ENCODE measurements at places on chromosomes 16 and 17. TPM values are rescaled to one million over a fixed set of nuclear protein-coding genes. Genes with fewer than 3 reads are reported as not detected.
A peak's percentile ranks its signal among the peaks of the same experiment; 100 is the strongest.

PSME3 gene
- total RNA-seq, result 187 TPM

CSH2 gene
- total RNA-seq, result not detected

KLHL10 gene
- not detected for total RNA-seq

GRIN2C gene
- total RNA-seq, result 0.13 TPM

SOX15 gene
- 0.28 TPM for total RNA-seq

GRCh38 chr16:74257061-74257460, 39.6 kb upstream of the PSMD7 start:
- no peaks in the 10 kb centered on the region for H3K27me3 ChIP-seq
- no peaks in the 10 kb centered on the region for H3K4me1 ChIP-seq
- DNase-seq, result no peak

DNA sequence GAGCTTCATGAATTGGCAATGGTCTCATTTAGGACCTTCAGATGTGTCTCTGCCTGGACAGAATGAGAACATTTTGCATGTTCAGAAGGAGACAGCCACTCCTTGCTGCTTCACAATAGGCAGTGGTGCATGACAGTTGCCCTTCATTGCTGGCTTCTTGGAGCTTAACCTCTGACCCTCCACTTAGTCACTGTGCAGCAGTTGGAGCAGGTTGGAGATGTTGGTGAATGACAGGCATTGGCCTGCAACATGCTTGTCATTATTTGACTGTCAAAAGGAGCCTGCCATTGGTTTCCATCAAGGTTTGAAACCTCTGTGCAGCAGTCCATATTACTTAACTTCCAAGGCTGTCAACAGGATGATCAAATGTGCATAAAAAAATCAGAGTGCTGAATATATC, 22.7 kb downstream of the FTO start:
- no peaks in the 10 kb centered on the region for H3K36me3 ChIP-seq
- peaks cover 4% of the 10 kb centered on the region for H3K4me1 ChIP-seq
- DNase-seq, result no peak
- no peaks in the 10 kb centered on the region for H3K27me3 ChIP-seq
- H3K27ac ChIP-seq, result no peak overlapping the region

GRCh38 chr17:60110586-60110985, 31.9 kb upstream of the HEATR6 start:
- H3K4me1 ChIP-seq, result peaks cover 11% of the 10 kb centered on the region
- H3K27ac ChIP-seq, result no peak overlapping the region
- no peaks in the 10 kb centered on the region for H3K36me3 ChIP-seq
- H3K4me3 ChIP-seq, result no peak overlapping the region

DNA sequence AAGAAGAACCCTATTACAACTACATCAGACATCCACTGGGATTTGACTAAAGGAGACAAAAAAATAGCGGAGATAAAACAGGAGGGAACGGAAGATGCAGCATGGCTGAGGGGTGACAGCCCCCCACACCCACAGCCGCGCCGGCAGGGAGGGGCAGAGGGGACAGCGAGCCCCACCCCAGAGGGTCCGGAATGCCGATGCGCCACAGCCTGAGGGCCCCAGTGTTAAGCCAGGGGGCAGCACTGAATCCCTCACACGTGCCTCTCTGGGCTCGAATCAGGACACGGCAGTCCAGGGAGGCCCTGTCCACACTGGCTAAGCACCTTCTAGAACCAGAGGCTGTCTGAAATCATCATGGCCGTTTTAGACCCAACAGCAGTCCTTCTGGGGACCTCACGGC, 18.8 kb downstream of the MAP1LC3B start:
- H3K27ac ChIP-seq, result no peak overlapping the region
- no peak for DNase-seq
- H3K36me3 ChIP-seq, result no peaks in the 10 kb centered on the region
- H3K4me1 ChIP-seq, result peaks cover 11% of the 10 kb centered on the region
- no peaks in the 10 kb centered on the region for H3K27me3 ChIP-seq

GRCh38 chr16:27550582-27550920, 607 bp downstream of the KATNIP start:
- H3K4me1 ChIP-seq, result peaks cover 23% of the 10 kb centered on the region
- H3K4me3 ChIP-seq, result peak overlapping the region; percentile 94

DNA sequence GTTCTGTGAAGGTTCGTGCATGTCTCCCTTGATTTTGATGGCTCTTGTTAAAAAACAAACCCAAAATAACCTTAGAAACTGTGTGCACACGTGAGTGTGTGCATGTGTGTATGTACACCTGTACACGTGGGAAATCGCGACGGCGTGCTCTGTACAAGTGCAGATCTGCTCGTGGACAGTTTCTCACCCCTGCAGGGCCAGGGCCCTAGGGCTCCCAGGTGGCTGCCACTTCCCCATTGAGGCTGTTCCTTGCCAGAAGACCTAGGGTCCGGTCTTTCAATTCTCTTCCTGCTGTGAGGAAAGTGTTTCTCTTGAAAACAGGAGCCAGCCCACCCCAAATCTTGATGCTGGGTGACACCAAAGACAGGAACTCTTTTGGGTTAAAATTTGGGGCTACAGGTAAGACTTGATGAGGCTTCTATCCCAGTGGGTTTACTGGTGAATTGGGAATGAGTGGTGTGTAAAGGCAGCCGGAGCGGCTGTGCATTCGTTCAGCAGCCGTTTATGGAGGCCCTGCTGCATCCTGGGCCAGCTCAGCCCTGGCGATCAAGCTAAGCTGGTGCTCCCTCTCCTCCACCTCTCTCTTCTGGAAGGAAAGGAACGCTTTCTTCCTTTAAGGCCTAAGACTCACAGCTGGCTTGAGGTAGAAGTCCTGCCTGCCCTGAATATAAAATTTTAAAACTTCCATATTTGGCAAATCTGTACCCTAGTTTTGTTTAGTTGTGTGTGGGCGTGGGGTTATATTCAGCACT, 137.9 kb downstream of the CLEC16A start:
- no peaks in the 10 kb centered on the region for H3K27me3 ChIP-seq
- peaks cover 28% of the 10 kb centered on the region for H3K4me1 ChIP-seq
- no peak for DNase-seq
- H3K27ac ChIP-seq, result no peak overlapping the region
- H3K4me3 ChIP-seq, result no peak overlapping the region
- H3K36me3 ChIP-seq, result peaks cover 4% of the 10 kb centered on the region

DNA sequence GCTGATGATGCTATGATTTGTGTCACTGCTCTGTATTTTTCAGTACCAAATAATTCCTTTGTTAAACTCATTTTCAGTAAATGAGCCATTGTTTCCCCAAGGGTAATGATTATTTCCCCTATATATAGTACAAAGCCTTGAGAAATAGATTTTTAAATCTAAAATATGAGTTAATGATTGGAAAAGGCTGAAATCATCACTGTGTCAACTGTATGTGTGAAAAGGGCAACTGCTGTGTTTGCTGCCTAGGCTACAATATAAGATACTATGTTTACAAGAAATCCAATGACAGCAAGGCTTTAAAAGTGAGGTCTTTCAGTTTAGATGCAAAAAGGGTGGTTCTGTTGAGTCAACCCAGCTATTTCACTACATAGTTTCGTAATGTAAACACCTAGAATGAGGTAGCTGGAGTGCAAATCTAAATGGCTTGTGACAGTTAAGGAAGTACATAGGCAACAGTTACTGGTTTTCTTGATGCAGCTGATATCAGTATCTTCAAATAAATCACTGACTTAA, 15.3 kb downstream of the NLK start:
- H3K4me1 ChIP-seq, result peaks cover 52% of the 10 kb centered on the region
- H3K27me3 ChIP-seq, result no peaks in the 10 kb centered on the region
- DNase-seq, result peak; percentile 84
- H3K27ac ChIP-seq, result peak overlapping the region; percentile 66
- peak overlapping the region; percentile 22 for H3K4me3 ChIP-seq

DNA sequence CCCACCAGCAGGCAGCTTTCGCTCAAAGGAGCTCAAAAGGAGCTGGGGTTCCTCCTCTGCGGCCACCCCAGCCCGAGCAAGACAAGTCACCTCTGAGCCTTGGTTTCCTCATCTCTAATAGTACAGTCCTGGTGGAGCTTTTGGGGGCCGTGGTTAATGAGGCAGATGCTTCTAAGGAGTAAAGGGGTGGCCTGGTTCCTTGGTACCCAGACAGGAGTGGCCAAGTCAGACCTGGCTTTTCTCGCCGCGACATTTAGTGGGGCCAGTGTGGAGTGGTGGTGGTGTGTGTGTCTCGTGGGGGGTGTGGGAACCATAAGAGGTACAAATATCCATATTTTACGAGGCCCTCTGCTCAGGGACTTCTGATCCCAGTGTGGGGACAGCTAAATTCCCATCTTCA, 6.7 kb downstream of the FOXF1 start:
- H3K36me3 ChIP-seq, result no peaks in the 10 kb centered on the region
- peaks cover 8% of the 10 kb centered on the region for H3K27me3 ChIP-seq
- H3K4me3 ChIP-seq, result no peak overlapping the region
- no peaks in the 10 kb centered on the region for H3K4me1 ChIP-seq

- no peak overlapping the region for H3K4me3 ChIP-seq
- H3K27ac ChIP-seq, result no peak overlapping the region
- H3K27me3 ChIP-seq, result peaks cover 3% of the 10 kb centered on the region
- no peak for DNase-seq
Observed at GRCh38 chr16:86480444-86480843, 29.9 kb upstream of the FOXF1 start.

- no peak for DNase-seq
- H3K27ac ChIP-seq, result no peak overlapping the region
- no peaks in the 10 kb centered on the region for H3K4me1 ChIP-seq
- H3K4me3 ChIP-seq, result no peak overlapping the region
- peaks cover 1% of the 10 kb centered on the region for H3K27me3 ChIP-seq
- no peaks in the 10 kb centered on the region for H3K36me3 ChIP-seq
Observed at GRCh38 chr16:89084814-89085612, 8.6 kb upstream of the ACSF3 start.

- no peaks in the 10 kb centered on the region for H3K27me3 ChIP-seq
- no peaks in the 10 kb centered on the region for H3K4me1 ChIP-seq
- no peaks in the 10 kb centered on the region for H3K36me3 ChIP-seq
- no peak overlapping the region for H3K4me3 ChIP-seq
Observed at GRCh38 chr17:62750631-62751051, 57.5 kb downstream of the MARCHF10 start.

- H3K27me3 ChIP-seq, result peaks cover 5% of the 10 kb centered on the region
- no peak for DNase-seq
- peaks cover 3% of the 10 kb centered on the region for H3K4me1 ChIP-seq
- no peaks in the 10 kb centered on the region for H3K36me3 ChIP-seq
- H3K27ac ChIP-seq, result no peak within 1 kb of the TSS
Observed at GRCh38 chr17:181245-182049, at the start of gene DOC2B. Gene DOC2B (minus strand): TSS chr17:181650. CDS start chr17:181479, 171 bp downstream.

GRCh38 chr16:78285437-78285922, 186.0 kb downstream of the WWOX start:
- no peak overlapping the region for H3K4me3 ChIP-seq
- H3K27me3 ChIP-seq, result no peaks in the 10 kb centered on the region
- no peaks in the 10 kb centered on the region for H3K4me1 ChIP-seq
- DNase-seq, result no peak
- no peak overlapping the region for H3K27ac ChIP-seq

DNA sequence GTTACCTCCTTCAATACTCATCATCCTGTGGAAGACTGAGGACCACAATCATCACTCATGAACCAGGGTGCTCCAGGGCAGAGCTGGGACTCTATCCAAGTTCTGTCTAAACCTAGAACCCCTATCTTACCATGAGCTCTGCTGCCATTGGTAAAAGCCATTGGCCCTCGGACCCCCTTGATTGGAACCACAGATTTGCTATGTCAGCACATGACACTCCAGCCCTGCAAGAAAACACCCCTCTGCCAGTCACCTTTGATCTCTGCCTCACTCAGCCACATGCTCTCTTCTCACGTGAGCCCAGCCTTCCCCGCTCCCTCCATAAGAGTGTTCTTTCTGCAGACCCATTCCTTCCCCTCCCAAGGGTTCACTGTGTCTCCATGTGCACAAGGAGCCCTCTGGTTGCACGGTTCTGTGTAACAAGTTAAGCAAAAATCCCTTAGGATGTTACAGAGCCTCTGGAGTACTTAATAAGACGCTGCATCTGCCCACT, 468.8 kb upstream of the DYNLRB2 start:
- H3K36me3 ChIP-seq, result no peaks in the 10 kb centered on the region
- no peaks in the 10 kb centered on the region for H3K27me3 ChIP-seq
- H3K27ac ChIP-seq, result no peak overlapping the region
- no peak overlapping the region for H3K4me3 ChIP-seq
- DNase-seq, result no peak

DNA sequence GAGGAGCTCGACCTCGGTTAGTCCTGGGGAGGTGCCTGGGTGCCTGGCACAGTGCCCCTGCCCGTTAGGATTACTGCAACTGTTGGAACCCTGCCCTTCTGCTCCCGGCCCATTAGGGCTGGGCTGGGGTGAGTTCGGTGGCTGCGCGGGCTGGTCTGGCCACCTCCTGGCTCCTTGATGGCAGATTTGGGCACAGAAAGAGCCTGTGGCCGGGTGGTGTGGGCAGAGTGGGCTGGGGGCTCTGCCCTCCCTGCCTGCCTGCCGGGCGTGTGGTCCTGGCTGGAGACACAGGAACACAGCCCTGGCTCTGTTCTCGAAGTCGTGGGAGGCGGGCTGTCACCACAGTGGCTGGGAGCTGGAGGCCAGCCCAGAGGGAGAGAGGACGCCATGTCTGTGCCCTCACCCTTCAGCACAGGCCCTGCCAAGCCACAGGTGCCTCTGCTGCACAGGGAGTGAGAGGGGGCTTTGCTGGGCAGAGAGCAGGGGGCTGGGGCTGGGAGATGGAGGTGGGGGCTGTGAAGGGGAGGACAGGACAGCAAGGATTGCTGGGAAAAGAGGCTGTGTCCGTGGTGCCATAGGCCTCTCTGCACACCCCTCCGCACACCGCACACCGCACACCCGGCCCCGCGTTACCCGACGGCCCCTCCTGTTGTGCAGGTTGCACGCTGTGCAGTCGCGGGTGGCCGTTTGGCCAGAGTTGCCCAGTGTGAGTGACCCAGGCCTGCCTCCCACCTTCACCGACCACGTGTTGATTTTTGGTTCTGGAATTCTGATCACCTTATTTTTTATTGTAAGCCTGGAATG, 236.6 kb upstream of the GSE1 start:
- no peak for DNase-seq
- H3K36me3 ChIP-seq, result no peaks in the 10 kb centered on the region
- no peak overlapping the region for H3K27ac ChIP-seq

GRCh38 chr17:49333804-49334203, 28.2 kb downstream of the ZNF652 start:
- H3K4me3 ChIP-seq, result no peak overlapping the region
- no peaks in the 10 kb centered on the region for H3K27me3 ChIP-seq
- H3K36me3 ChIP-seq, result no peaks in the 10 kb centered on the region
- H3K4me1 ChIP-seq, result peaks cover 3% of the 10 kb centered on the region
- H3K27ac ChIP-seq, result no peak overlapping the region
- no peak for DNase-seq

GRCh38 chr17:3818786-3819185, 17.8 kb upstream of the ITGAE start:
- no peak overlapping the region for H3K4me3 ChIP-seq
- H3K27me3 ChIP-seq, result no peaks in the 10 kb centered on the region
- no peak overlapping the region for H3K27ac ChIP-seq
- peaks cover 7% of the 10 kb centered on the region for H3K36me3 ChIP-seq

DNA sequence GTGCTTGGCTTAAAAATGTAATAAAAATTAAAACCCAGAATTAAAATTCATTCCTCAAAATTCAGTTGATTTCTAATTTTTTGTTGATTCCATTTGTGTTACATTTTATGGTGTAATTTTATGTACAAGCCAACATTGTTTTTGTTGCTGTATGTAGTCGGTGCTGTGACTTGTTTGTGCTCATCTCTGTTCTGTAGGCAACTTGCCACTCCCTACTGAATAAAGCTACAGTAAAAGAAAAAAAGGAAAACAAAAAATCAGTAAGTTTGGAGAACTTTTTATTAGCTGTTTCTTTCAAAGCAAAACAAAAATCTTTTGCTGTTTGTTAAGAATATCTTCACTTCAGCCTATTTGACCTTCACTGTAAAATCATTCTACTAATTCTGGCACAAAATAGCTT, 44.3 kb downstream of the OMG start:
- no peak overlapping the region for H3K4me3 ChIP-seq
- H3K27ac ChIP-seq, result peak overlapping the region; percentile 45
- DNase-seq, result no peak
- H3K4me1 ChIP-seq, result peaks cover 35% of the 10 kb centered on the region
- H3K27me3 ChIP-seq, result no peaks in the 10 kb centered on the region
